ENCODE measurements at places on chromosomes 4 and X.

- DNase-seq = no peak
Observed at GRCh38 chr4:155887045-155887444, 16.5 kb upstream of the TDO2 start.

DNA sequence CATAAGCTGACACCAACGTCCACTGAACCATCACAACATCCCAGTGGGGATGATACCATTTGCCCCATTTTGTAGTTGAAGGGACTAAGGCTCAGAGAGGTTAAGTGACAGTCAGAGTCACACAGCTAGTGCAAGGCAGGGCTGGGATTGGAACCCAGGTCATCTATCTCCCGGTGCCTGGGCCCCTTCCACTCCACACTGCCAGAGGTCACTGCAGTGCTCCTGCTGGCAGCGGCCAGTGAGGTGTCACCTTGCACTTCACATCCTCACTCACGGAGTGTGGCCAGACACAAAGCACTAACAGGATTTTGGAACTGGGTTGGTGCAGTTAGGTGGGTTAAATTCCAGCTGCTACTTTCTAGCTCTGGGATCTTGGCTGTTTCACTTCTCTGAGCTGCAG, 118.7 kb downstream of the ENPP6 start:
- no peak for DNase-seq

- no peak for DNase-seq
Observed at GRCh38 chrX:79096145-79096556, 48.3 kb upstream of the GPR174 start.

GRCh38 chrX:23386260-23386659, 51.6 kb downstream of the PTCHD1 start:
- DNase-seq = no peak

DNA sequence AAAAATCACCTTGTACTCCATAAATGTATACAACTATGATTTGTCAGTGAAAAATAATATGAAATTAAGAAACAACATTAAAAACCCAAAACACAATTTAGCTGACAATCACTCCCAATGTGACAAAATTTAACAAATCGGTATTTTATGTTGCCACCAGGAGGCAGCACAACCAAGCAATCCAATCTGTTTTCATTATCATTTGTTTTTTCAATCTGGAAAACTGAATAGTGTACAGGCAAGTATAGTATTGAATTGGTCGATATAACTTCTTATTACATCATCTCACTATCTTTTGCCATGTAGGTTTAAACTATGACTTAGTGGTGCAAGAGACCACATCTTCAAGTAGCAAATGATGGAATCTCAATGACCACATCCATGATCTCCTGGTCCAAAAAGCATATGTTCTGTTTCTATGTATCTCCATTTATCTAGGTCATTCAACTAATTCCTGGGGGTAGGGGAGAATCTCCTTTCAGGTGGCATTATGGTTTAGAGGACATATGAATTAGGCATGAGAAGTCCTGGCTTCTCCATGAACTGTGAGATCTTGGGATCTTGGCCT, 112.9 kb upstream of the AGA start:
- DNase-seq = no peak

DNA sequence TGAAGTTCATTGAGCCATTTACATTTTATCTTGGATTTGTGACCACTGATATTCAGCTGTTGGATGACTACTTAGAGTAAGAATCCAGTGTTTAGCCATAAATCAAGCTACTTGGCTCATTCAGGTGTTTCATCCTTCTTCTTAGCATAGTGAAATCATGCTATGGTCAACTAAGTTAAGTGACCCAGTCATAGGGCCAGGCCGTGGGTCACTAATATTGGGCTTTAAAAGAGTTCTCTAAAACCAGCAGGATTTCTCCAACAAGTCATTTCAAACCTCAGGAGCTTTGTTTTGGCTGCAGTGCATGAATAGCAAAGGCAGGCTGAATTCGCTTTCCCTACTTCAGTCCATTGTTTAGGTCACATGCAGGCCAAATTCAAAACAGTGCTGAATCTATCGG, 181.0 kb downstream of the MAML3 start:
- no peak for DNase-seq

GRCh38 chrX:40147126-40147952, 49.6 kb upstream of the BCOR start:
- no peak for DNase-seq

GRCh38 chr4:26839534-26839951, 21.1 kb upstream of the STIM2 start:
- DNase-seq = no peak

- DNase-seq = no peak
Observed at GRCh38 chrX:53583571-53583970, 102.9 kb downstream of the HUWE1 start.

DNA sequence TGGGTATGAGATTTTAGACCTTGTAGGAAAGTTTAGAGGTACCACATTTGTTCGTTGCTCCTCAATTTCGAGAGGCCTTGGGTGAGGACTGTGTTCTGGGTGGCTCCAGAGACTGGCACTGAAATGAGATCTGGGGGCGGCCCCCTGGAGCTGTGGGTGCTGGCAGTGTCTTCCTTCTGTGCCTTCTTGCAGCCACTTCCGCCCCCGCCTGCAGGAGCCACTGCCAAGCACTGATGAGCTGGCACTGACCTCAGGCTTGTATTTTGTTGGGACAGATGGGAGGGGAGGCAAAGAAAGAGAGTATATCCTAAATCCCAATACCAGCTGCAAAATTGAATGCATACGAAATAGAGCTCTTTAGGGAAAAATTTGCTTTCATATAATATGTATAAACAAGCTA, 64.5 kb upstream of the CLDN34 start:
- DNase-seq = no peak

DNA sequence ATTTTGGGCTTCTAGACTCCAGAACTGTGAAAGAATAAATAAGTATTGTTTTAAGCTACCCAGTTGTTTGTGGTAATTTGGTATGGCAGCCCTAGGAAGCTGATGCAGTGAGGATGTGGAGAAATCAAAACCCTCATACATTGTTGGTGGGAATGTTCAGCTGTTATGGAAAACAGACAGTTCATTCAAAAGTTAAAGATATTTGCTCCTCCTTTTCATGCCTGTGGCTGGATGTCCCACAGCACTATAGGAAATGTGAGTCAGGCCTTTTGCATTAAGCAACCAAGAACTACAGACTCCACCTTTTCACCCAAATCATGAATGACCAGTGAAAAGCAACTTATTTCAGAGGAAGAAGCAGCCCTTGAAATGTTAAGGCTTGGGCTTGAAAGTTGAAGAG, 6.7 kb downstream of the BBS12 start:
- DNase-seq = no peak

DNA sequence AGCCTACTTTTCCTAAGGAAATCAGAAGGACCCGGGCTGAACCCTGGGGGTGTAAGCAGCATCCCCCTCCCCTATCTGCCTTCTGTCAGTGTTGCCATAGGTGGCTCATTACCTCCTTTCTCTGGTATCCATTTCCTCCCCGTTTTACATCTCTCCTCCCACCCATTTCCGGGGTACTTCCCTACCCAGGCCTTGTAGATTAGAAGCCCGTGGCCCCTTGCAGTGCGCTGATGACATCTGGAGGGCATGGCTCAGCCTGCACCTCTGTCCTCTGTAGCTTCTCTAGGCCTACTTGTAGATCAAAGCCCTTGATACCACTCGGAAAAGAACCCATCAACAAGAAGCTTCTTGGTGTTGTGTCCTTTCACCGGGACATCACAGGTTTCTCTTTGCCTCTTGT, 71.8 kb downstream of the NBDY start:
- DNase-seq = no peak

DNA sequence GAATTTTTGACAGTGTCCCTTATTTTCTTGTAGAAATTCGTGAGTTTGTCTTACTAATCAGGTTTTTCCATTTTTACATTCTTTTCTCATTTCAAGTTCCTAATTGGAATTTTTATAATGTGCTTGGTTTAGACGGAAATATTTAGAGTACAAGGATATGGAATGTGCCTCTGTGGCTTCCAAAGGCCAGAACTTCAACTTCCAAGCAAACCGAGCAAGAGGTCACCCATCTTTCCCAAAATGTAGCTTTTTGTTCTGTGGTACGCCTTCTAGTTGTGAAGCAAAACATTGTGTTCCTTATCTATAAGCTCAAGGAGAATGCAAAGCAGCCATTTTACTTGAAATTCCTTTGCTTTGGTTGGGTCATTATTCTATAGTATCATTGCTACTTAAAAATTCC, 212.8 kb upstream of the PACRGL start:
- no peak for DNase-seq

DNA sequence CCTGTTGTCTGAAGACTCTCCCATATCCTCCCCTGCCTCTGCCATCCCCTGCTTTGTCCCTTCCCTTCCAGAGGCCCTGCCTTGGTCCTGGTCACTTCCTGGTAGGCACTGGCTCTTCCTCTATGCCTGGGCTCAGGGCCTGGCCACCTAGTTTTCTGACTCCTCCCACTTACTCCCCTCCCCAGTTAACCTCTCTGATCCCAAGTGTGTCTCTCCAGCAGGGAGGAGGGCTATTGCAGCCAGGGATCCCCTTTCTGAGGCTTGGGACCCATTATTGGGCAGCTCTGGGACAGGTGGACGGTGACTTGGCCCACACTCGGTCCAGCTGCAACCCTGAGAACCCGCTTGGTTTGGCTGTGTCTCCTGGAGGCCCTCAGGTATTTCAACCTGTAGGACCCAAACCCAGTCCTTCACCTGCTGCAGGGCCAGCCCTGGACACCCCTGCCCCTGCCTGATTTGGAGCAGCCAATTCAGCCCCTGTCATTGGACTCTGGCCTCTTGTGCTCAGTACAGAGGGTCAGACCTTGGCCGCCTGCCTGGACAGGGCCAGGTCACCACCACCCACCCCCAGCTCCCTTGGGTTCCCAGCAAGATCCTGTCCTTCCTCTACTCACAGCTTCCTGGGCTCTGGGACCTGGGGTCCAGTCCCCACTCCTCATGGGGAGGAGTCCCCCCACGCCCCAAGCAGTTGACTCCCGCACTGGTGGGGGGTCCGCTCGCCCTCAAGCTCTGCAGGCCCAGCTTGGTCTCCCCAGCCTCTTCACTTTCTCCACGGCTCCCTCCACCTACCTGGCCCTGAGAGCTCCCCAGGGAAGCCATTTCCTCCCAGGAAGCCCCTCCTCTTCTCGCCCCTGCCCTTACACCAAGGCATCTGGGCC, 1.1 kb upstream of the SH3BP2 start:
- no peak for DNase-seq

GRCh38 chrX:39998636-39999406, 98.9 kb downstream of the BCOR start:
- no peak for DNase-seq

DNA sequence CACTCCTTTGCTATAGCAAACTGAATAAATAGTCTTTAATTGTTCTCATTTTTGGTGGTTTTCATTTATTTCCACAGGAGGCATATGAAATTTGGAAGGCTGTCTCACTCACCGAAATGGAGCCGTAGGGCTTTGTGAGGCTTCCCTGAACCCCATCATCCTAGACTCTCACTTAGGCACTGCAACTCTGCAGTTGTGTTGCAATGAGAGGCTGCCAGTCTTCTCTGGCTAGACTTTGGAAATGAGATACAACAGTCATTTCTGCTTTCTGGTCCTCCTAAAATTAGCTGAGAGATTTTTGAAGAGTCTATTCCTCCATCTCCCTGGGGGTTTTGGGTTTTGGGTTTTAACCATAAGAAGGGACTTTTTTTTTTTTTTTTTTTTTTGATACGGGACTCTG, 146.5 kb downstream of the SH3BGRL start:
- no peak for DNase-seq

GRCh38 chrX:101602077-101602476, 15.7 kb downstream of the ARMCX6 start:
- no peak for DNase-seq

- no peak for DNase-seq
Observed at GRCh38 chrX:151753313-151754046, 18.9 kb downstream of the CNGA2 start.

GRCh38 chr4:175935016-175935661, 123.1 kb upstream of the GPM6A start:
- DNase-seq = no peak

DNA sequence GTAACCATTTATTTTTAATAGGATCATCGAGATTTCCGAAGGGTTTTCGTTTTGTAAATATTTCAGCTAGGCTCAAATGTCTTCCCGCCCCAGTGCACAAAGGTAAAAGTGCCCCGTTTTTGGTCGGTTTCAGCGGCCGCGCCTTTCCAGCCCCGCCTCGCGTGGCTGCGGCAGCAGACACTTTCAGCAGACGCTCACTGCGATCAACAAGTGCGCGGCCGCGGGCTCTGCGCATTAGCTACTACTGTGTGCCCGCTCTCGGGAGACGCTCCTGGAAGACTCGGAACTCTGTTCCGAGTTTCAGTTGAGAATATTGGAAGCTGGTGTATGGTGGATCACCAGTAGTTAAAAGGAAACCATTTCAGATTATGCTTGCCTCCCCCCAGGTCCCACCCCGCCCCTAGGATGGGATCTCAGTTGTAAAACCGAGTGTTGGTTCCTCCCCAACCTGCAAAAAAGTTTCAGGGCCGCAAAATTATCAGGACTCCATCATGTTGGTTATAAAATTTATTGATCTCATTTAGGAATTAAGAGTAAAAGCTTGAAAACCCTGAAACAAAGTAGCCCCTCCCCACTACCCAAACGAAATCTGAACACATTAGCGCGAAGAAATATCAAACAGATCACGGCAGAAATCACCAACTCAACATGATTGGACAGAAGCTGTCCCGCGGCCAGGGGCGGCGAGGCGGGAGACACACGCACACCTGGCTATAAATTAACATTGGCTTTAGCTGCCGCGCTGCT, 2.2 kb downstream of the SOX3 start:
- no peak for DNase-seq

- DNase-seq = no peak
Observed at GRCh38 chr4:144578681-144579080, 67.3 kb upstream of the HHIP start.

DNA sequence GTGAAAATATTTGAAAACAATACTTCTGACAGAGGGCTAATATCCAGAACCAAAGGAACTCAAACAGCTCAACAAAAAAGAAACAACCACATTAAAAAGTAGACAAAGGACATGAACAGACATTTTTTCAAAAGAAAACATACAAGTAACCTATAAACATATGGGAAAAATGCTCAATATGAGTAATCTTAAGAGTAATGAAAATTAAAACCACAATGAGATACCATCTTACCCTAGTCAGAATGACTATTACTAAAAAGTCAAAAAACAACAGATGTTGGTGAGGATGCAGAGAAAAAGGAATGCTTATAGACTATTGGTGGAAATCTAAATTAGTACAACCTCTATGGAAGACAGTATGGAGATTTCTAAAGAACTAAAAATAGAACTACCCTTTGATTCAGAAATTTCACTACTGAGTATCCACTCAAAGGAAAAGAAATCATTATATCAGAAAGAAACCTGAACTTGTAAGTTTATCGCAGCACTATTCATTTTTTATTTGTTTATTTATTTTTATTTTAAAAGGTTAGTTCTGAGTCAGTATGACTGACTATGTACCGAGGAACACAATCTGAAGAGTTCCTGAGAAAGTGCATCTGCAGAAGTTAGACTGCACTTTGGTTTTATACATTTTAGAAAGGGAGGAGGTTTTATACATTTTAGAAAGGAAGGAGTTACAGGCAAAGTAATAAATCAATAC, 231.3 kb downstream of the INPP4B start:
- no peak for DNase-seq

DNA sequence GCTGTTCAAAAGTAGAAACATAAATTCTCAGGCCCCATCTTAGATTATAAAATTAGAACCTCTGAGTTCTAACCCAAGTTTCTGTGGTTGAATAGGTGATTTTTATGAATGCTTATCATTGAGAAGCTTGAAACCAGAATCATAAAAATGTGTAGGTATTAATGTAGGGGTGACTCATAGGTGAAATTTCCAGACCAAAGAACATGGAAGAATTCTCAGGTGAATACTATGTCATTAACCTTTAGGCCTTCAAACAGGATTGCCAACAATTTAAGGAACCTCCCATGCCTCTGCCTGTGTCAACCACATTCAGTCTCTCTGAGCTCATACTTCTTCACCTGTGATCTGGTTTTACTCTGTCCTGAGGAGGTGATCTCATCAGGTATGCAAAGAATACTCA, 177.8 kb downstream of the NPFFR2 start:
- no peak for DNase-seq

Data from stimulated activated CD8-positive, alpha-beta memory T cell treated with anti-CD3 and anti-CD28 coated beads, Interleukin-7, amount 100 ng/mL, for 1 hour (primary cell).